ENCODE measurements at places on chromosomes 12 and 14.

- no peak for DNase-seq
Measured at GRCh38 chr14:25103271-25103670, 53.3 kb upstream of the STXBP6 start.

- no peak for DNase-seq
Measured at GRCh38 chr14:20501346-20501745, 4.0 kb upstream of the RNASE10 start.

DNA sequence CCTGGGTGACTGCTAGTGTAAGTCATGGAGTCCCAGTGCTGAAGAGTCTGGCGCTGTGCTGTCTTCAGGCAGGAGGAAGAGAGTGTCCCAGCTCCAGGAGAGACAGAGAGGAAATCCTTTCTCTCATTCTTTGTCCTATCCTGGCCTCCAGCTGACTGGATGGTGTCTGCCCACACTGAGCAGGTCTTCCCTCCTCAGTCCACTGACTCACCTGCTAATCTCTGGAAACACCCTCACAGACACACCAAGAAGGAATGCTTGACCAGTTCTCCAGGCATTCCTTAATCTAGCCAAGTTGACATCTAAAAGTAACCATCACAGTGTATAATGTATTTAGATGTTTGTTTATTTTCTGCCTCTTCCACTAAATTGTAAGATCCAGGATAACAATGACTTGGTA is 53.9 kb downstream of the EMP1 start:
- no peak for DNase-seq

GRCh38 chr12:131413006-131413405 is 297.9 kb upstream of the SFSWAP start:
- no peak for DNase-seq

DNA sequence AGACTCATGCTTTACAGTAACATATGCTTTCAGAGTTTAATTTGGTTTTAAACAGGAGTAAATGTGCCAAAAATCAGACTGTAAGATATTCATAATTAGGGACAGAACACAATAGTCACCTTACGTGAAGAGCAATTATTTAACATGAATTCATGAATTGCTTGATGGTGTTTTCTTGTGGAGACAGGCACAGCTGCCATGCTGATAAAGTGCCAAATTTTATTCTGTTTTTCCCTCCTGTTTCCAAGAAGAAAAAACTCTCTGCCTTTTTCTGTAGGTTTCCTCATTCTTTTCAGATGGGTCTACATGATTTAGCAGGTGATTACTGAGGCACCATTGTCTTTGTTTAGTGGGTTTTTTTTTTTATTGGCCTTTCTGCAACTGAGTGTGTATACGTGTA is 80.1 kb downstream of the C12orf42 start:
- DNase-seq = no peak

- DNase-seq = no peak
Measured at GRCh38 chr14:57205938-57206337, 62.8 kb downstream of the EXOC5 start.
